Stimulated activated CD8-positive, alpha-beta memory T cell treated with anti-CD3 and anti-CD28 coated beads, Interleukin-2, amount 100 ng/mL, for 1 hour (primary cell): ENCODE measurements at places on chromosomes 11 and 22.

GRCh38 chr11:84719935-84720577 lies 907.1 kb downstream of the DLG2 start:
- DNase-seq: no peak

DNA sequence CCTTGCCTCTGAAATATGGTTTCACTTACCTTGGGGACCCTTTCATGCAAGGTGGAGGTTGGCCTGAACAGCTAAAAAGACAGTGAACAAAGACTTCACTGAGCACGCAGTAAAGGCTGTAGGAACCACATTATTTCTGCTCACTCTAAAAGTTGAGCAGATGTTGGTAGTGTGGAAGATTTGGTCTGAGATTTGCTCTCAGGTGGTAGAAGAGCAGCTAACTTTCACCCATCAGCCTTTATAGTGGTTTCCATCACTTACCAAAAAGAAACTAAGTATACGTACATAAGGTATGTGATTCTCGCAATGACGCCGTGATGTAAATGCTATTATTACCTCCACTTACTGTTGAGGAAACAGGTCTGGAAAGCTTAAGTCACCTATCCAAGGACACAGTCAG lies 47.3 kb downstream of the PRR5L start:
- no peak for DNase-seq

- no peak for DNase-seq
Measured at GRCh38 chr11:73397468-73398131, 21.4 kb downstream of the RELT start.

DNA sequence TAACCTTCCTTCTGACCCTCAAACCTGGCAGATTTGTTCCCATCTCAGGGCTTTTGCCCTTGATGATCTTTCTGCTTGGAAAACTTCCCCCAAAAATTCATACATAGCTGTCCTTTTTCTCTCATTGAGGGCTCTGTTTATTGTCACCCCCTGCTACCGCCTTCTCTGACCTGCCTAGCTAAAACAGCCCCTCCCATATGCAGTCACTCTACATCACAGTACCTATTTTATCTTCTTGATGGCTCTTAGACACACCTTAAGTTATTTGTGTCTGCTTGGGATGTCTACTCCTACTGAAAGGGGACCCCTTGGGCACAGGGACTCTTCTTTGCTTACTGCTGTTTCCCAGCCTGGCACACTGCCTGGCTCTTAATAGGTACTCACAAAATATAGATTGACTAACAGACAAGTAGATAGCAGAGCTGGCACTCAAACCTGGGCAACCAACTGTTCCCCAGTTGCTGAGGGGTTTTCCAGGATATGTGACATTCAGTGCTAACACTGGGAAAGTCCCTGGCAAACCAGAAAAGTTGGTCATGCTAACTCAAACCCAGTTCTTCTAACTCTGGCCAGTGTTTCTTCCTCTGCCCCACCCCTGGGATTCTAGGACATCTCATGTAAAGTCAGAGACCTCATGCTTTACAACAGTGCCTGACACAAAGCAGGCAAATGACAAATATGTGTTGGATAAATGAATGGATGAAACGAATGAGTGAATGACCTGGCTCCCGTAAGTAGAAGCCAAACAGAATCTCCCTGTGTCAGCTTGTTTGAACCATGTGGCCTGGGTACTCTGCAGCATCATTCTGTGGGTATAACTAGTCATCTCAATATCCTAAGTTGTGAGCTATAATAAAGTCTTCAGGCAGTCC lies 19.8 kb upstream of the FJX1 start:
- no peak for DNase-seq

GRCh38 chr11:65277631-65278277 lies 16.0 kb downstream of the POLA2 start:
- DNase-seq: no peak
